RCC 7860 (cell line): ENCODE measurements at places on chromosomes 6 and 20.

- DNase-seq: peak; percentile 97
Observed at GRCh38 chr20:8860011-8860495, 208.8 kb upstream of the PLCB4 start.

- DNase-seq: peak; percentile 25
Observed at GRCh38 chr20:49320460-49320859, 42.6 kb upstream of the ZNFX1 start.

DNA sequence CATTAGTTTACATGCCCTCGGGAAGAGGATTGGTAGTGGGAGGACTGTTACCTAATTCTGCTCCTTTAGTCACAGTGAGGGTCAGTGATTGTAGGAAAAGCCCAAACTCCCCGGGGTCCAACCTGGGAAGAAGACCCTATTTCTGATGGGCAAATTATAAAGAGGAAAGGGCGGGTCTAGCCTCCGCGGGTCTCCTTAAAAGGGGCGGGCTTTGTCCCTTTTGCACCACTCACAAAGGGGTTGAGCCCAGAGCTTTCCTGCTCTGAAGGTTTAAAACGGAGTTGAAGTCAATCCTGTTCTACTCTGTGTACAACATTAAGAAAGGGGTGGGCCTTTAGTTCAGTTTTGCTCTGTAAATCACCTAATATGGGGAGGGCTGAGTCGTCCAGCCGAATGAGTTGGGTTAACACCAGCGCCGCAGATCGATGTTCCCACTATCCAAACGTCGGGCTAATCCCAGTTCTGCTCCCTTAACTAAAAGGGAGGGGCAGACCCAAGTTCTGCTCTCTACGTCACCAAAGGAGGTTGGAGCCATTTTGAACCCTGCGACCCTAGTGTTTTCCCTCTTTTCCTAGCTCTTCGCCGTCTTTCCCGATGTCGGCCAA is 920 bp upstream of the RNF5 start:
- peak; percentile 10 for DNase-seq

GRCh38 chr6:24537771-24538385 is 43.1 kb downstream of the ALDH5A1 start:
- no peak for DNase-seq

GRCh38 chr6:11535801-11536230 is 1.7 kb upstream of the TMEM170B start:
- DNase-seq: peak; percentile 27

GRCh38 chr20:11676630-11677287 is 240.9 kb upstream of the BTBD3 start:
- peak; percentile 24 for DNase-seq

- DNase-seq: no peak
Observed at GRCh38 chr6:3413592-3413991, 43.3 kb downstream of the SLC22A23 start.

DNA sequence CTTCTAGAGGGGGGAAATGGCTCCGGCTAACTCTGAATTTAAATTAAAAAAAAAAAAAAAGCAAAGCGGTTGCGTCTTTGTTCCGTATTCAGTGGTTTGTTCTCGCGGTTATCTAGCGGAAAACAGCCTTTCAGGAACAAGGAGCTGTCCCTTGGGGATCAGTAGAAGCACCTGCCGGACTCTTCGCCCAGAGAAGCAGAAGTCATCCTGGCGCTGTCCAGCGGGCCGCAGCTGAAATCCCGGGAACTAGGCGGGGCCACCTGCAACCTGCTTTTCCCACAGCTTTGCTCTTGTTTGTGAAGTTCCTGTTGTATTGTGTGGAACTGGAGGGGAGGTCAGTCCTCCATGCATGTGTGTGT is 43.9 kb upstream of the GJE1 start:
- no peak for DNase-seq

DNA sequence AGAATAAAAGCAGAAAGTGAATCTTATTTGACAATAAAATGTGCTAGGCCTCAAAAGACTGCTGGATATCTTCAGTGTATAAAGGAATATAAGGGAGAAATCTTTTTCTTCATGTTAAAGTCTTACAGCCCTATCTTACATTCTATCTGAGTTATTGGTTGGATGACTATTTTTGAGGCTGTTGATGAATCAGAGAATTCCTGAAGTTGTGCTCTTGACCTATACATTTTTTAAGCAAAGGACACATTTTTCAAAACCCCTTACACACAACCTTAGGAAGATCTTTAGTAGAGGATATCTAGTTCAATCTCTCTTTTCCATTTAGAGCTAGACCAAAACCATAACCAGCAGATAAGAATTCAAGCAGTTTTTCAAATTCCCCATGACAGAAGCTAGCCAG is 10.9 kb upstream of the CGA start:
- DNase-seq: no peak

GRCh38 chr6:45607798-45608197 is 230.1 kb upstream of the SUPT3H start:
- DNase-seq: no peak

- DNase-seq: no peak
Observed at GRCh38 chr20:50070361-50070760, 42.6 kb downstream of the UBE2V1 start.

DNA sequence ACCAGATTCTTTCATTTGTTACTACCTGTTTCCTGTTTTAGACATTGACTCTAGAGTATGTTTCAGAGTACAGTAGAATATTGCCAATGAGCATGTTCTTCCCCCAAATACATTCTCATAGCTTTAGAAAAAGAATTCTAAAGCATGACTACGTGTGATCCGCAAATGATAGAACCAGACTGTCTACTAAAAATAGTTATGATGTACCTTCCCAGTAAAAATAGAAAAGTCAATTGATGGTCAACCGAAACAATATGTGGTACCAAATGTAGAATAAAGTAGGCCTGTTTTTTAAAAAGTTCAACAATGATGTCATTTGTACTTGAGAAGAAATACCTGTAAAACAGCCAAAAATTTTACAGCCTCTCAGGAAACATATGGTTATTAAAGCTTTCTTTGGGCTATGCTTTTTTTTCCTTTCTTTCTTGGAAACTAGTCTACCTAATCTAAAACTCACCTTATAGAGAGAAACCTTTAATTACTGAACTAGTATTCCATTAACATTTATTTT is 130.1 kb upstream of the MTHFD1L start:
- no peak for DNase-seq

- DNase-seq: peak; percentile 91
Observed at GRCh38 chr20:32109392-32110172, at the start of gene TM9SF4. TM9SF4 (plus strand) TSS chr20:32109714; CDS start chr20:32109741, 27 bp downstream.

DNA sequence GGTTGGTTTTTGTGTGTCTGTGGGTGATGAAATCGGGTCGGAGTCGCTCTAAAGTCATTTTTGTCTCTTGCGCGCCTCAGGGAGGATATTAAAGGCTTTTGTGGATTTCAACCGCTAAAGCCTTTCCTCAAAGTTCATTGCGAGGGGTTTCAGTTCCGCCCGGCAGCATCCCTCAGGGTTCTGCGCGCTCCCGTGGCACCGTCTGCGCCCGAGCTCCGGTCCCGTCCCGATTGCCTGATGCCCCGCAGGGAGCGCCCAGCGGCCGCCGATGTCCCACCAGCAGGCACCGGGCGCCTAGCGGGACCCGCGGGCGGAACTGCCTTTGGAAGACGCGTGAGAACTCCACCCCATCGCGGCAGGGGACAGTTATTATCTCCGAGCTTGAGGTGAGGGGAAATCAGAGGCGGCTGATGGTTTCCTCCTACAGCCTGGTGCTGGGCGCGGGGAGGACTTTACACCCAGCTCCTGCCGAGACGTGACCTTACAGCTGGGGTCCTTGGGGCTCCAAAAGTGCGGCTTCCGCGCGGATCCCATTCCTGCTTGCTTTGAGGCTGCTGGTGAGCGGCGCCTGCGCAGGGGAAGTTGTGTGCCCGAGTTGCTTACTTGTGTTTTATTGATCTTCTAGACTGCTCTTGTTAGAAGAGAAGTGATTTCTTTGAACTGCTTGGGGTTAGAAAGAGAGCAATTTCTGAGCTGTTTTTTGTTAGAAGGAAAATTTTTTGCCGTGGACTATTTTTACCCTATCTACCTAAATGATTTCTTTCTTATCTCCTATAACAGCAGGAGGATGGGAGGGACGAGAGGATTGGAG is 27.1 kb downstream of the ULBP1 start:
- no peak for DNase-seq

GRCh38 chr20:44056010-44056698 is 130.8 kb downstream of the JPH2 start:
- DNase-seq: no peak

DNA sequence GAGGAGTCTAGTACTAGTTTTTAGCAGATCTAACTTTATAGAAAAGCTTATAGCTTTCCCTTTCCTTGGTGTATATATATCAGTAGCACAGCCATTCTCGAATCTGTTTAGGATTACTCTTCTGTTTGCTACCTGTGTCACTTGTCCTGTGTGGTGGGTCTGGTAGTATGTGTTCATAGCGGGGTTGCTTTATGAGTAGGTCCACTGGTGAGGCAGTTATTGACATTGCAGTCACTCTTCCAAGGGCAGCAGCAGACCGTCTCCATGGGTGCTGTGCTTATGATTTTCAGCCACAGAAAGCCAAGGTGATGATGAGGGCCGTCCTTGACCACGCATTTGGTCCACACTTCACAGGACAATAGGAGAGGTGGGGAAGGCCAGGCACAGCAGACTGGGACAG is 171.5 kb downstream of the CDKAL1 start:
- no peak for DNase-seq

DNA sequence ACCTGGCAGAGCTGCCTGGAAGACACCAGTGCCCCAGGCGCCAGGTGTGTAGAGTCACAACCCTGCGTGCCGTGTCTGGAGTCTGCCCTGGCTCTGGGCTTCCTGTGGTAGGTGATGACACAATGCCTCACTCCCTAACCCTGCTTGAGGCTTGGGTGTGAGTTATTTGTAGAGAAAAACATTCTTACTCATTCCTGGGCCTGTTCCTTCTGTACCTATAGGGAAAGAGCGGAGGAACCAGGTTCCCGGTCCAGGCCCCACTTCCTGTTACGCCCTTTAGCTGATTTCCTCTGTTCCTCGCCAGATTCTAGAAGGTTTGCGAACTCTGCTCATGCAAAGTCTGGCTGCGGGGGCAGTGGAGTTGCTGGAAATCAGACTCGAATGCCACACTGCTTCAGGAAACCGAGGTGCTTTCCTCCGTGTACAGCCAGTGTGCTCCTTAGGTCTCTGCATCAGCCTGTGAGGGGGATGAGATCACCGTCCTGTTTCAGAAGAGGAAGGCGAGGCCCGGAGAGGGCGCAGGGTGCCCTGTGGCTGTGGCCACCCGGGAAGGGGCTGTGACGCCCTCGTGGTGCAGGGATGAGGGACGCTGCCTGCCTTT is 67.1 kb upstream of the DUSP22 start:
- DNase-seq: no peak

DNA sequence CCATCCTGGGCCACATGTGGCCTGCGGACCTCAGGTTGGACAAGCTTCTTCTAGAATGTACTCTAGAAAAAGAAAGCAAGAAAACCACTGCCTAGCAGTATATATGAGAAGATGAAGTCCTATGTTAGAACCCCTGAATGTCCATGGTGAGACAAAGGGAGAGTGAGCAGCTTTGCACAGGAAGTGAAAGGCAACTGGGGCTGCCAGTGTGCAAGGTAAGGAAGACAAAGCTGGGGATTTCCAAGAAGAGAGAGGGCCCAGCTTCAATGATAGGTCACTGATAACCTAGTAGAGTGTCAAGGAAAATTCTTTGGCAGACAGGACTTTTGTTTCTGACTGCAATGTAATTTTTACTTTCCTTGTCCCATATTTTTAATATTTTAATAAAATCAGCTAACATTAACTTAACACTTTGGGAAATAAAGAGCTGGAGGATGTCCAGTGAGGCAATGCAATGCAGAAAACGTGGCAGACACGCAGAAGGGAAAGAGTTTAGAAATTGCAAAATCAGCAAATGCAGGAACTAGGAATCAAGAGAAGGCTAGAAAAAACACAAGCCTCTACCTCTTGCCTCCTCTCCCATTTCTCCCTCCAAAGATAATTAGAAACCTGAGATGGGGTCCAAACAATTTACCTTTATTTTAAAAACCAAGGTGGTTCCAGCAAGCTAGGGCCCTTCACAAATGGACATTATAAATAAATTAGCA is 47.4 kb downstream of the CYP39A1 start:
- no peak for DNase-seq

DNA sequence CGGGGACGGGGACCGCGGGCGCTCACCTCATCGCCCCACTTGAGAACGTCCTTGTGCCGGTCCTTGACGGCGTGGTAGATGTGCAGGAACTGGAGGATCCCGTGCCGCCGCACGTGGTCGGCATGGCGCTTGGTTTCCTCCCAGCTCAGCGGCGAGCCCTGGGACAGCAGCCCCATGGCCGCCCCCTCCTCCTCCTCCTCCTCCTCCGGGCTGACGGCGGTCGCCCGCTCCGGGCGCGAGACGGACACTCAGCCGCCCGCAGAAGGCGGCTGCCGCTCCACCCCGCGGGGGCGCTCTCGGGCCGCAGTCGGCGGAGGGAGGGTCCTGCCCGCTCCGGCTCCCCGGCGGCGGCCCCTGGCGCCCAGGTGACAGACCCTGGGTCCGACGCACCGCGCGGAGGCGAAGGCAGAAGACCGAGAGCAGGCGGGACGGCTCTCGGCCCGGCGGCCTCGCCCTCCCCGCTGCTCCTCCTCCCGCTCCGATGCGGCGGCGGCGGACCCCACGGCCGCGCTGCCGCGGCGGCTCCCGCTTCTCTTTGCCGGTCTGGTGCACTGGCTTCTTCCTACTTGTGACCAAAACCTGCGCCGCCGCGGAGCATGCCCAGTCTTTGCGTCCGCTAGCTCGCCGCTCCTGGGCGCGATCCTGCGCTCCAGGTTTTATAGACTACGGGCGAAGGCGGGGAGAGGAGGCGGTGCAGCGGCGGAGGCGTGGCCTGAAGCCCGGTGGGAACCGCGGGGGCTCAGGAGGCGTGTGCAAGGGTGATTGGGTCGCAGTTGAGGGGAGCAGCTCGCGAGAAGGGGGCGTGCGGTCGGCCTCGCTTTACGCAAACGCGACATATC is at the start of gene GCLC:
Gene GCLC, minus strand, starts transcription at position 632 of the 839 bp plus-strand sequence. Its CDS starts 456 bp downstream, at position 176.
- peak; percentile 87 for DNase-seq

DNA sequence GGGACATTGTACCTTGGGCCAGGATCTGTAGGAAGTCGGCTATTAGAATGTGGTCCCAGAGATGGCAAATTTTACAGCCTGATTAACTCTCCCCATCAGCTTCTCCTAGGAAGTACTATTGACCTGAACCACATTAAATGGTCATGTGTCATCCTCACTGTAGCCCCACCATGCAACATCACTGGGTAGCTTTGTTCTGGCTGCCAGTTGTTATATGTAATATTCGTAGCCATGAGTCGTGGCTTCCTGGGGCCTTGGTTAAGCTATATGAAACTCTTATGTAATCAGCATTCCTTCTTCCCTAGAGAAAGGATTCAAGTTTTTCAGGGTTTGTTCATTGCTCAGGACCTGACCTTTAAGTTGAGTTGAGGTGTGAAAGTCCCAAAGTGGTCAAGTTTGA is 125.7 kb downstream of the ANKS1A start:
- DNase-seq: peak; percentile 63

GRCh38 chr6:80321011-80321410 is 214.5 kb downstream of the BCKDHB start:
- DNase-seq: no peak
